Left renal pelvis (tissue), 4 donors: ENCODE measurements at places on chromosomes 6 and 20. TPM values are rescaled to one million over a fixed set of nuclear protein-coding genes. Genes with fewer than 3 reads are reported as not detected.

ARMC12 gene
- 0.42 TPM for polyA plus RNA-seq

GRCh38 chr6:45854149-45854742, 161.4 kb downstream of the CLIC5 start:
- DNase-seq = no peak

DNA sequence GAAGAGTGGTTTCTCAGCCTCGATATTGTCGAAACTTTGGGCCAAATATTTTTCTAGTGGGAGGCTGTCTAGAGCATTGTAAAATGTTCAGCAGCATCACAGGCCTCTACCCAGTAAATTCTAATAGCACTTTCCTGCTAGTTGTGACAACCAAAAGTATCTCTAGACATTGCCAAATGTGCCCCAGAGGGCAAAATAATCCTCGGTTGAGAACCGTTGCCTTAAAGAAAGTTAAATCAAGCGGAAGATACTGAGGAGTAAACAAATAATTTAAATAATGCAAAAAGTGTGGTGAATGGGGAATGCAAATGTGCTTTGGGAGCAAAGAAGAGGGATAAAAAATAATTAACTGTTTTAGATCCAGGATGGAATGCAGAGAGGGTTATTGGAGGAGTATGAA, 106.4 kb upstream of the ASCC3 start:
- no peak for DNase-seq

DNMT3B gene
- polyA plus RNA-seq = 7.2 TPM

GMEB2 gene
- 13.8 TPM for polyA plus RNA-seq

DNA sequence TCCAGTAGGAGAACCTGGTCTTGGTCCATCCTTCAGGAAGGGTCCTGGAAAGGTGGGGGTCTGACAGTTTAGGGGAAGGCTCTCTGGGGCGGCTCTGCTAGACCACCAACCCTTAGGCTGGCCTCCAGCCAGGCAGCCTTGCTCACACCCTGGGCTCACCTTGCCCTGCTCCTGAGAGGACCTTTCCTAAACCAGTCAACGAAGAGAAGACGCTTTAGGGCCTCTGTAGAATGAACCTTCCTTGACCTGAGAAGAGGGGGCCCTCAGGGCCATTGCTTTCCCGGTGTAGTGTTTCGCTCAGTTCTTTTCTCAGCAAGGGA, 1.1 kb downstream of the CDC25B start:
- DNase-seq = no peak

SLC22A2 gene
- 0.52 TPM for polyA plus RNA-seq

- no peak for DNase-seq
These were observed 7.8 kb downstream of the LOC128125822 start for GRCh38 chr6:63579937-63580703.

DNA sequence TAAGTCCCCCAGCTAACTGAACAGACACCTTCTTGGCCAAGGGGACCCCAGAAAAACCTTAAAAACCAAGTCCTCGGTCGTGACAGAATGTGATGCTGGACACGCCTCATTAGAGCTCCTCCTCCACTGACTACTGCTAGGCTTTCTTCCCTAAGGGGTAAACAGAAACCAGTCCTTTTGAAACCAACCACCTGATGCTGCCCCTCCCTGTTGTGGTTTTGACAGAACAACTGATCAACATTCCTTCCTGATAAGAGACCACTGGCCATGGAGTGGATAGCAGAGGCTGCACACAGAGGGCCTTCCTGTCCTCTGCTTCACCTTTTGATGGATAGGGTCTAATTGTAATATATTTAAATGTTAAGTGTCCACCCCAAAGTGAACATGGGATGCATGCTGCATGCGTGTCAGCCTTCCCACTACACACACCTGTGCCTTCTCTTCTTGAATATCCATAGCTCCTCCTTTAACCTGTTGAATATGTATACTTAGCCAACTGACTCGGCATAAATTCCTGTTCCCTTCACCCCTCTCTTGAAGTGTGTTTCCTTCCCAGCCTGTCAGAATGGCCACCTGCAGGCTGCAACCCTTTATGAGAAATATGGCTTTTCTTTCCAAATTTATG, 27.9 kb upstream of the SLC2A12 start:
- no peak for DNase-seq

GRCh38 chr6:21115111-21115510, 478.4 kb upstream of the SOX4 start:
- DNase-seq = no peak
